ENCODE measurements at places on chromosomes 5 and 9. TPM values are rescaled to one million over a fixed set of nuclear protein-coding genes. Genes with fewer than 3 reads are reported as not detected.

Gene FOXD4L4
- total RNA-seq = 0.75 TPM

DNA sequence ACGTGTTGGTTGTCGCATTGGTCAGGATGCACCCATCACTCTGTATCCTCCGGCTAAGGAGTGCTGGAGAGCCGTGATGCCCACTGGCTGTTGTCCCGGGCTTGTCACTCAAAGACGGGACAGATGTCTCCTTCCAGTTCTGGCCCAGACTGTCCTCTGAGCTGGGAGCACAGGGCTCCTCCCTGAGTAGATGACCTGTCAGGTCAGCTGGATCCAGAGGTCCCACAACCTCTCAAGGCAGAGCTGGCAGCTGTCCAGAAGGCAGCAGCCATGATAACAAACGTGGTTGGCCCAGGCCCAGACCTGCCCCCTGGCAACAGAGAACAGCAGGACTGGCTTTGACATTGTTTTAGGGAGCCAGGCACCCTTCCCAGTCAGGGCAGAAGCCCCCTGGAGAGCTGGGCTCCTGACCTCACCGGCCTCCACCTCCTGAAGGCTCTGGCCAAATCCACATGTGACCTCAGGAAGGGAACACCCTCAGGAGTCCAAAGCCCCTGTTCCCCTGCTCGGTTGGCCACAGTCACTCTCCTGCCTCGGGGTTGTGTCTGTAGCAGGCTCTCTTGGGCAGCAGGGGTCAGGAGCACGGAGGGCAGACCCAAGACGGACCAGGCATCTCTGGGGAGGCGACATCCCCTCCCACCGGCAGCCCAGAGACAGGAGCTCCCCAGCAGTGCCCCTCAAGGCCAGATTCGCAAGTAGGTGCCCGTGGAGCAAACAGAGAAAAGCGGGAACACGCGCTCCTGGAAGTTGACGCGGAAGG lies 10.3 kb downstream of the TRIM7 start:
- no peak for DNase-seq

DNA sequence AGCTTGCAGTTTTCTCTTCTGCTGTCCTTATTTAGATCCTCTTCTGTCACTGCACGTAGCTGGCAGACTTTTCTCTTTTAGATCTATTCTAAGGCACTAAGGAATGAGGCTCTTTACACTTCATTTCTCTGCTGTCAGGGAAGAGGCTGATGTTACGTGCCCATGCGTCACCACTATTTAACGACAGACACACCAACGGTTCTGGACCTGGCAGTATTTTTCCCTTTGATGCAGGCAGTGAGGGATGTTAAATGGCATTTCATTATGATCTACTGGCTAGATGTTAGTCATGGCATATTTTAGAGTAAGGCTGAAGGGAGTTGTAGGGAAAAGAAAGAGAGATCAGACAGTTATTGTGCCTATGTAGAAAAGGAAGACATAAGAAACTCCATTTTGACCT lies 8.2 kb upstream of the CRHBP start:
- DNase-seq = no peak

Gene C9orf43
- total RNA-seq = 0.75 TPM

DNA sequence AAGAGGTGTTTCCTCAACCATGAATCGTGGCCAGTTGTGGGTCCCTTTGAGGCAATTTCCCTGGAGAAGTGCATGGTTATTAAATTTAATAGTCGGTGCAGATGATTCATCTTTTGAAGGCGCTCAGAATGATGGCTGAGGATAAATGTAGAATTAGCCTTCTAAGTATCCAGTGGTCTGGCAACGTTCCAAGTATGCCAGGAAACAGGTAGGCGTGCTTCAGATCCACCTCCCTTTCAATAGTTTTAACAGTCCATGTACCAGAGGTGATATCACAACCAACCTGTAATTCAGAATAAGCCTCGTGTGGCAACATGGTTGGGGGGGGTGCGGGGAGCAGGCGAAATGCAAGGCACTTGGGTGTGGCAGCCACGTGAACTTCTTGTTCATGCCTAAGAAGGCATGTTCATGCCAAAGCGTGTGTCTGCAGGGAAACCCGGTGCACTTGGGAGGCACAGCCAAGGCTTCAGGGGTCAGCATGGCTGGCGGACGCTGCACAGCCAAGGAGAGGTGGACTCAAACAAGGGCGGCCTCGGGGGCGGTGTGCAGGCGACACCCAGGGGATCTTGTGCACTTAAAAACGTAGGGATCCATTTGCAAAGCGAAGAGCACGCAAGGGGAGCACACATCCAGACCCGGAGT lies 5.2 kb upstream of the NKD2 start:
- DNase-seq = peak; percentile 20

GRCh38 chr9:137241490-137242268 lies 592 bp downstream of the TUBB4B start:
- peak; percentile 80 for DNase-seq

- DNase-seq = no peak
These were observed 14.0 kb downstream of the PPWD1 start for GRCh38 chr5:65577141-65577540.

DNA sequence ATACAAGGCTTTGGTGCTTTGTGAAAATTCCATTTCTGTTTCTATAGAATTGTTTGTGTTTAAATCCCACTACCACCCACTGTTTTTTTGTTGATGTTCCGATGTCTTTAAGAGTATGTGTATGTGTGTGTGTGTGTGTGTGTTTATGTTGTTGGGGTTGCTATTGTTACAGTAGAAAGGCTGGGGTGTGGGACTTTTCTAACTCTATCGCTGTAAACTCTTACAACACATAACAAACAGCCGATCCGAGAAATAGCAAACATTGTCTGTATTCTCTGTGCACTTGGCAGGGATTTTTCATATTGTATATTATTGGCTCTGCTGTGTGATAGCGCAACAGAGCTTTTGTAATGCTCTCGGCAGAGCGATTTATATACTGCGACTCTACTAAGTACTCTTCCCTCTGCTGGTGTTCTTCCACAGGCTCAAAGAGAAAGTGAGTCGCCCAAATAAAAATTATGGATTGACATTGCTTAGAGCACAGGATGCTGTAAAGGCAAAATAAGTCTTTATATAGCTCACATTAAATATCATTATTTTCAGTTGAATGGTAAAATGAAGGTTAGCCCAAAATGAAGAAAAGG lies 492.2 kb upstream of the ARRDC3 start:
- no peak for DNase-seq

Data from transverse colon (tissue), 4 donors.